Stimulated activated CD8-positive, alpha-beta memory T cell treated with anti-CD3 and anti-CD28 coated beads, Interleukin-4, amount 100 ng/mL, for 48 hours (primary cell): ENCODE measurements at places on chromosomes 5 and 9.

GRCh38 chr9:108377382-108377781, 478.4 kb downstream of the ACTL7B start:
- no peak for DNase-seq

DNA sequence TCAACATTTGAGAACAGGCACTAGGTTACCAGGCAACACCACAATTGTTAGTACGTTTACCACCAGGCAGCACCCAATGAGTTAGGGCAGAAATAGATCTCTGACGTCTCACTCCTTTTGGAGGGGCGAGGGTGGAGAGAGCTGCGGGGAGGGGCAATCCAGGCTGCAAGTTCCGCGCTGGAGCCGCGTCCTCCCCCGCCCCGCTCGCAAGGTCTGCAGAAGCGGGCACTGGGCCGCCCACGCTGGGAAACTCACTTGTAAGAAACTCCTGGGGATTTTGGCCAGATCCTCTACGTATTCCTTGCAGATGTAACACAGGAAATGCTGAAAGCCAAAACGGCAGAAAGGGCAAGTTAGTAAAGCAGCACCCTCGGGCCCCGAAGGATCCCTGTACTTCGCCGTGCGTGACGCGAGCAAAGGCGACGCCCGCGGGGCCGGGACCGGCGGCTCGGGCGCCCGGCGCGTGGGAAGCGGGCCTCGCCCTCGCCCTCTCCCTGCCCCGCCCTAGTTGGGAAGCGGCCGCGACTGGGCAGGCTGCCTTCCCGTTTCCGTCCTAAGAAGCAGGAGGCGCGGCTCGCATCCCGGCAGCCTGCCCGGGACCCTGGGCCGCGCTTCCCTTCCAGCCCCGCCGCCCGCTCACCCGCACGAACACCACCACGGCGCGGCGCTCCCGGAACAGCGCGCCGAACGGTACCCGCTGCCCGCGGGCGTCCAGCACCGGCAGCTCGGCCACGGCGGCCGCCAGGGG, 493 bp downstream of the PRXL2C start:
- DNase-seq = peak; percentile 76

DNA sequence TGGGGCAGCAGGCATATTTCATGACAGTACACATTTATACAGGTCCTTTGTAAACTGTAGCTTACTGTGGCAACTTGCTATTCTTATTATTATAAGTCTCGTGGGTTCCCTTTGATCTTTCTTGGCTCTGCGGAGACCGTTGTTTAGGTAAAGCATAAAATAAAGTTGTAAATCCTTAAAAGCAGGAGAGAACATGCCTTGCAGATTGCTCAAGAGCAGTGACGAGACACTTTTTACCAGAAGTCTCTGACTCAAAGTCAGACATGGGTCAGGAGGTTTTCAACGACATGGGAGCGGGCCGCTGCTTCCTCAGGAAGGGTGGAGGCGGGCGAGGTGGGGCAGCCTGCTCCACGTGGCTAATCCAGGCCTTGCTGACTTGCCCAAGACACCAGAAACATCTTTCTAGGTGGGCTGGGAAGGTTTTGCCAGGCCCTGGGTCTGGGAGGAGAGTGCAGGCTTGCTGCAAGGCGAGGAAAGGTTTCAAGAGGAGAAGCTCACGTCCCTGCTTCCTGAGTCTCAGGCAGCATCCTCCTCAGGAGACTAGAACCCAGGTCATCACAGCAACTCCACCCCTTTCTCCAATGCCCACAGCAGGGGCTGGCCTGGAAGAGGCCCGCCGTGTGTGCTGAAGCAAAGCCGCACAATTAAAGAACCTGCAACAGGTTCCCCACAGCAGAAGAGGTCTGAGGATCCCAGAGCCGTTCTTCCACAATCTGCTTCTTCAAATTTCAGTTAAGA, 6.5 kb downstream of the TBC1D2 start:
- DNase-seq = no peak

GRCh38 chr9:85960688-85961093, 19.7 kb downstream of the NAA35 start:
- no peak for DNase-seq

DNA sequence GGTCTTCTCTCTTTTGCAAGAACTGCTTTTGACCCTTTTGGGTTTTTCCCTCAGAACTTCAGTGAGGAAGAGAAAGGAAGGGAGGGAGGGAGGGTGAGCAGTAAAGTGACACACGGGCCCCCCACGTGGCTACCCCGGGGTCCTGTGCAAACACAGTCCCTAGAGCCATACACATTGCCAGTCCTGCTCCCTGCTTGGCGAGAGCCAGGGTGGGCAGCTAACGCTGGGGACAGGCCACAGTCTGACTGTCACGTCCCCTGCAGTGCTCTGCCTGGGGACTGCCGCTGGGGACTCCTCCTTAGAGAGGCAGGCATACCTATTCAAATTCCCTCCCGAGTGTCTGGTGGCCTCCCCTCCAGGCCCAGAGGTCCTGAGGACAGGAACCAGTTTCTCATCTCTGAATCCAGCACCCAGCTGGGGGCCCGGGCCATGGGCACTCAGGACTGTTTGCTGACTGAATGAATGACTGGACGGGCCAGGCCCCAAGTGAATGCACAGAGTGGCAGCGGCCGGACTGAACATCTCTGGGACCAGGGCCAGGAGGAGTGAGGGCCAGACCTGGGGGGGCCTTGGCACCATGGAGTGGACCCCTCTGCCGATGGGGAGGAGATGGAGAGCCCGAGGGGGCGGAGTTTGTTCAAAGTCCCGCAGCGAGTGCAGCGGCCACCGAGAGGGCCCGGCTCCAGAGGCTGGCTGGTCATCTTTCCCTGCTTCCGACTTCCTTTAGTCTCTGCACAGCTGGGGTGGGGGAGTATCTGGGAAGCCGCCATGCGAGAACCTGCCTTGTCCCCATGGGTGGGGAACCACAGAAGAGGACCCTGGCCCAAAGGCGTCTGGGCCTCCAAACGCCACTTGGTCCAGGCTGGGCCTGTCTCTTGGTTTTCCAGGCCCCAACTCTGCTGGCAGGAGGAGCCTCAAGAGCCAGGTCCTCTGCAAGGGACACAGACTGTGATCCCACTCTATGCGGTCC, 5.8 kb downstream of the CCDC187 start:
- DNase-seq = no peak

GRCh38 chr9:69214939-69215338, 40.9 kb downstream of the TJP2 start:
- DNase-seq = no peak

GRCh38 chr5:110514030-110514429, 212.4 kb downstream of the TMEM232 start:
- no peak for DNase-seq

- DNase-seq = no peak
Measured at GRCh38 chr5:157187046-157187754, 6.6 kb downstream of the ITK start.

- DNase-seq = no peak
Measured at GRCh38 chr9:77772646-77773045, 124.5 kb upstream of the GNA14 start.

DNA sequence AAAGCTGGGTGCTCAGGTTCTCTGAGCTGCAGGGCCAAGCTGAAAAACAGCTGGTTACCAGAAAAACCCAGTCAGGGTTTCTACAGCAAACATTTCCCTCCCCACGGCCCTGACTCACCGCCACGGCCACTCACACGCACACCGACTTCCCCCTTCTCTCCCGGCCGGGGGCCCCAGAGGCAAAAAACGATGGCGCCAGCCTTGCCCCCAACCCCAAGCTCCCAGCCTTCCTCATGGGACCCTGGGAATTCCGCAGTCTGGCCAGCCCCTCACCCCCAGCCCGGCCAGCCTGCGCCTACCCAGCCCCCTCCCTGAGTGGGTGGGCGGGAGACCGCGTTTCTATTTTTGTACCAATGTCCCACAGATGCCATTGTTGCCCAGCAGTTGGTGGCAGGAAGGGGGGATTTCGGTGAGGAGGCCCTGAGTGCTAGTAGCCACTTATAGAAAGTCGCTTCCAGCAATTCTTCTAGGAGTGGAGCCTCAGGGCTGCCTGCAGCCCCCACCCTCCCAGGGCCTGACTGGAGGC, 18.4 kb downstream of the ENG start:
- peak; percentile 66 for DNase-seq

- no peak for DNase-seq
Measured at GRCh38 chr5:170584003-170584402, 80.2 kb downstream of the KCNIP1 start.

GRCh38 chr5:135010502-135011354, 23.3 kb downstream of the PITX1 start:
- no peak for DNase-seq

- DNase-seq = peak; percentile 27
Measured at GRCh38 chr5:168578538-168579487, at the start of gene PANK3. Gene PANK3 (minus strand): TSS chr5:168579368. CDS start chr5:168579283, 85 bp downstream.

- no peak for DNase-seq
Measured at GRCh38 chr5:56140073-56140472, 93.1 kb downstream of the ANKRD55 start.

DNA sequence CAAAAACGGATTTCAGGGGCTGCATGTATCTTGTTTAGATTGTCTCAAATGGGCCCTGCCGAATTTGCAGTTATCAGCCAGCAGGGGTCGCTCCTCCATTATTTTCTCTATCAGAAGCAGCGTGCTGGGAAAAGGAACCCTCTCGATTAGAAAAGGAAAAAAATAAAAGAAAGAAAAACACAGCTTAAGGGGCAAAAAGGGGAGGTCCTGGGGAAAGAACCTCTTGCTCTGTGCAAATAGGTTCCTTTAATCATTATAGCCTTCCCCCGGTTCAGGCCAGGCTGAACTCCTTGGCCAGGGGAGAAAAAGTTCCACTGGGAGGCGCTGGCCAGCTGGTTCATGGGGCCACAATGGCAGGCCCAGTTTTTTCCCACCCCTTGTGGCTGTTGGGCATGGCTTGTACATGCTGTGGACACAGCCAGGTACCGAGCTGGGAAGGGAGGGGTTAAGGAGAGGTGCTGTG, 25.0 kb upstream of the CAPSL start:
- peak; percentile 41 for DNase-seq

GRCh38 chr9:13424204-13424603, 144.7 kb upstream of the MPDZ start:
- no peak for DNase-seq

- no peak for DNase-seq
Measured at GRCh38 chr9:115507148-115507547, 389.2 kb upstream of the TNC start.

GRCh38 chr9:124758061-124758460, 13.1 kb downstream of the NR6A1 start:
- no peak for DNase-seq

GRCh38 chr5:32684260-32684659, 26.9 kb upstream of the NPR3 start:
- no peak for DNase-seq

GRCh38 chr9:6911901-6912638, 154.3 kb downstream of the KDM4C start:
- no peak for DNase-seq

GRCh38 chr5:154267516-154267915, 77.0 kb downstream of the GALNT10 start:
- no peak for DNase-seq

- no peak for DNase-seq
Measured at GRCh38 chr9:127960410-127961154, 20.2 kb downstream of the EEIG1 start.

DNA sequence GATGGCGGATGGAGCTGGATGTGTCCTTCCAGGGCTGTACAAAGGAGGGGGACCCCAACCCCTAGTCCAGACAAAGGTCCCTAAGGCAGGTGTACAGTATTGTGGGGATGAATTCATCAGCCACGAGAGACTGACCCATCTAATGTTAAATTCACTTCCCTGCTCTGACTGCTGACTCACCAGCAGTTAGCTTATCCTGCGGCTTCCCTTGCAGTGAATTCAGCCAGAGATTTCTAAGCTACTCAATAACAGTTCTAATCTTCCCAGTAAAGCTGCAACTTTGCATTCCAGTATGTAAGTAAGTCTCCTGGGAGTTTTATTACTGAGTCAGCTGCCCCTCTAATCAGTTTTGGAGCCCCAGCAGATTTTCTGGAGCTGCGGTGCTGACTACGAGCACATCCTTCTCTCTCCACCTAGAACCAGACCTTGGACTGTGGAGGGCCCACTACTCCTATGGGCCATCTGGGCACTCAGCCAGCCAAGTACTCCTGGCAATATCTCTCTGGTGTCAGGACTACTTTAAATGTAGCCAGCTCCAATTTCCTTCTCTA, 16.1 kb downstream of the B4GALT1 start:
- no peak for DNase-seq

GRCh38 chr9:74697535-74697934, 190.2 kb downstream of the TRPM6 start:
- no peak for DNase-seq

- DNase-seq = peak; percentile 35
Measured at GRCh38 chr9:4299005-4299795, 668 bp downstream of the GLIS3 start.

DNA sequence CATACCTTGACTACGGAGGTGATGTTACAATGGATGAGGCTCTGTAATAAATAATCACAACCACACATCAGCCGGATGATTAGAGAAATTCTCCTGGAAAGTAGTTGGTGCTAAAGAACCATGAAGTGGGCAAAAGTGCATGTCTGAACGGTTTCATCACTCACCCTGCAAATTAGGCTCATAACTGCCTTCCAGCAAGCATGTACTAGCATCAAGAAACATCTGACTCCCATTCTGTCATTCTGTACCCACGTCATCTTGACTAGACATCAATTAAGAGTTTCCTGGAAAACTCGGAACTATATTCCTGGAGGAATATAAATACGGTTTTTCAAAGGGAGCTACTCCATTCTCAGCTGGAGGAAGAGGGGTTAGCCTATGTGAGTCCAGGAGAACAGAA, 52.2 kb downstream of the HSD17B3 start:
- no peak for DNase-seq

GRCh38 chr5:102307232-102307631, 11.1 kb upstream of the SLCO4C1 start:
- no peak for DNase-seq

DNA sequence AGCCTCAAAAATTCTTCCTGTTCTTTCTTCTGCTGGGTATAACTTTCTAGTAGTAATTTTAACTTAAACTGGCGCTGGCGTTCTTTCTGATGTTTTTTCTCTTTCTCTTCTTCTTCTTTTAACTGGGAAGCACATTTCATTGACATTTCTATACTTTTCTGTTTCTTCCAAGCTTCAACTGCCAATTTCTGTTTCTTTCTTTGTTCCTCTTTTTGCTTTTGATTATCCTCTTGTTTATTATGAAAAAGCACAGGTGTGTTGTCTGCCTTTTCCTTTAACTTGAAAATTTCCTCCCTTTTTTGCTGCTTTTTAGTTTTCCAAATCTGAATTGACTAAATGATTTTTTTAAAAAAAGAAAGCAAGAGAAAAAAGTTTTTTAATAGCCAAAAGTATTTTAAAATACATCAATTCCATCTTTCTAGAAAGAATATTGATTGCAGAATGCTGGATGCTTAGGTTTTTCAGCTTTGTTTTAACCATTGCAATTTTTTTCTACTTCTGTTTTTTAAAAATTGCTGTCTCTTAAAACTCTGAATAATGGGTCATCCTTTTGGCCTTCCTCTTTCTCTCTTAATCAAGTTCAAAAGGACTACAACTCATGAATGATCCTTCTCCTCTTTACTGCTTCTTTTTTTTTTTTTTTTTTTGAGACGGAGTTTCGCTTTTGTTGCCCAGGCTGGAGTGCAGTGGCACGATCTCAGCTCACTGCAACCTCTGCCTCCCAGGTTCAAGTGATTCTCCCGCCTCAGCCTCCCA, 8.8 kb upstream of the PGGT1B start:
- DNase-seq = no peak

GRCh38 chr5:97022898-97023297, 87.0 kb downstream of the LNPEP start:
- DNase-seq = no peak
